ENCODE measurements at places on chromosomes 4 and X.

GRCh38 chr4:175884048-175884447 lies 72.0 kb upstream of the GPM6A start:
- no peak for DNase-seq

DNA sequence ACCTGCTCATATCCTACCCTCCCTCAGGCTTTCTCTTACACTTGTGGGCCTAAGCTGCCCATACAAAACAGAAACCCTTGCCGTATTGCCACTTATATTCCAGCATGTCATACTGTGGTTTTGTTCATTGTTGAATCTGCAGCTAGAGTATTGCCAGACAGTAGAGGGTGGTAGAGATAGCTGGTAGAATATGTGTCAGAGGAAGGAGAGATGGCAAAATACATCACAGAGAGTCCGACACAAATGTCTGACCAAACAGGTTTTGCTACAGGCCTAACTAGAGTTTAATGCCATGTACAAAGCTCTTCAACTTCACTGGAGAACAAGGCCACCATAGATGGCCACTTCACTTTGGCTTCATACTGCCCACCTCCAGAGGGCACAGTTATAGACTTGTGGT lies 160.1 kb downstream of the EFHC2 start:
- DNase-seq, result no peak

DNA sequence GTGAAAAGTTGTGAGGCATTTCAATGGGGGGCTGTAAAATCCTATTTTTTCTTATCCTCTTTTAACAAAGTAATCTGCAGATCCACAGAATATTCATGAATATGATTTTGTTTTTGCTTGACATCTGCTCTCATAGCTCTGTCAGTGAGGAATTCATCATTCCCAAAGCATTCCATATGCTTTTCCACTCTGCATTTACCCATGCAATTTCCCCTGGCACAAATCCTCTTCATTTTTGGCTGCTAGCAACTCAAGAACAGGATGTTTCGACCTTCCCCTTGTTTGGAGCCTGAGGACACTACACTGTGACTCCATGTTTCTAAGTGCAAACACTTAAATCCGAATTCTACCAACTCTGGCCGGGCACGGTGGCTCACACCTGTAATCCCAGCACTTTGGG lies 48.5 kb downstream of the KLHL15 start:
- DNase-seq, result no peak

DNA sequence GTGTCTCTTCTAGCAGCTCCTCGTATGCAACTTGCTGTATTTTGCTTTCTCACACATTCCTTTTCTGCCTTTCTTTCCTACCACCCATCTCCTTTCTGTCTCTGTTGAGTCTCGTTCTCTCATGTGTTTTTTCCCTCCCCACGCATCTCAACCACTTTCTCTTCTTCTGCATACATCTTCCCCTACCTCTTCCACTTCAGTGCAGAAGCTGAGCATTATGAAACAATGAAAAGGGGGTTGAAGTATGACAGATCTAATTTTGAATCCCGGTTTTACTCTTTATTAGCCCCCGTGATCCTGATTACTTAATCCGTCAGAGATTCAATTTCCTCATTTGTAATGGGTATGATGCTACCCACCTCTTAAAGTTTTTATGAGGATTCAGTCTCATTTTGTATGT lies 7.3 kb downstream of the FAM241A start:
- DNase-seq, result no peak

DNA sequence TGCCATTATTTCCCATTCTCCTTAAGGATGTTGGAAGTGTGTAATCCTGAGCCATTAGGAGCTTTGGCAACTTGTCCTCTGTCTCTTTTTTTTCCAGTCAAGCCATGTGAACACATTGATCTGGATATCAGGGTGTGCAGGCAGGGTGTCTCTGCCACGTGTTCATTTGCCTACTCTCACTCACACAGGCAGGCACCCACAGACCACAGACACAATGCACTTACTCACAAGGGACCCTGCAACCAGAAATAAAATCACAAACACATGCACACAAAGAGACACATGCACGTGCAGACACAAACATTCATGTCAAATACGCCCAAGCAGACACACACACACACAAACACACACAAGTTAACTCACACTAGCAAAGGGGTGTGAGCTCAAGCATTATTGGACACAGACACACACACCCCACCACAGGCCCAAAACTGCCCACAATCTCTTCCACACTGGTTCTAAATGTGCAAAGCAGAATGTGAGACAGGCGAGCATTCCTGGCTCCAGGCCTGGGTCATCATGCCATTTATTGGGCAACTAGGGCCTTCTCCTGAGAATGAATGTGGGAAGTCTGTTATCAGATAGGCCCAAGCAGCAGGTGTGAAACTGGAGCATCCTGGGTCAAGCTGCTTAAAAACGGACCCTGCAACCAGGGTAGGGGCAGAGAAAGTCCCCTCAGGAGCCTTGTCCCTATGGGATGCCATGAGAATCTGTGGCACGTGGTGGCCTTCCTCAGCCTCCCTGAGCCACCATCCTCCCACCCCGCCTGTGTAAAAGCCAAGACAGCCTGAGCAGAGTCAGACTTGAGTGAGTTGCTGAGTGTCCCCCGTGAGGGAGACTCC lies 63.4 kb downstream of the NBDY start:
- no peak for DNase-seq

GRCh38 chrX:45757272-45757671 lies 556.6 kb upstream of the DIPK2B start:
- DNase-seq, result no peak

DNA sequence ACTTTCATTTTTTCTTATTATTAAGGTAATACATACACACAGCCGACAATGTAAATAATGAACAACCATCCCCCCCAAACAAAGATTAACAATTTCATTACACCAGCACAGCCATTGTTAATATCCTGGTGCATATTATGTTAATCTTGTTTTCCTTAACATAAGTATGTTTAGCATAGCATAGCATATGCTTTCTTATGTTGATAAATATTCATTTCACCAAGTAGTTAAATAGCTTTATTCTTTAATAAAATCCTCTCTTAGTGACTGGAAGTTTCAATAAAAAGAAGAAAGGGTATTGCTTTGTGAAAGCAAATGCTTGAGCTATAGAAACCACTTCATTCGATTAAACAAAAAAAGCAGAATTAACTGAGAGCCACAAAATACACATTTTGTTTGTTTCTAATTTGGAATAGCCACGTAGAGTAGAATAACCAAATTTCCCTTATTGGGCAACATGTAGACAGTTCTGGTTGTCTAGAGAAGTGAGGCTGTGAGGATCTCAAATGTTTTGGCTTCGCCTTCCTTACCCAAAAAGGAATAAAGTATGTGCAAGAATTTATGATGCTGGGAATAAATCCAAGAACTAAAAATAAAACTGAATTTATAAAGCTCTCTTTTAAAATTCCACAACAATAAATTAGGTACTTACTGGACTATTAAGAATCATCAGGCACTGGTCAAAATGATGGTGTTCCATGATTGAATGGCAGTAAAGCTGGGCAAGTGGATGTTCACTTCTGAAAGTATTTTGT lies 118.0 kb downstream of the PDE5A start:
- DNase-seq, result no peak

DNA sequence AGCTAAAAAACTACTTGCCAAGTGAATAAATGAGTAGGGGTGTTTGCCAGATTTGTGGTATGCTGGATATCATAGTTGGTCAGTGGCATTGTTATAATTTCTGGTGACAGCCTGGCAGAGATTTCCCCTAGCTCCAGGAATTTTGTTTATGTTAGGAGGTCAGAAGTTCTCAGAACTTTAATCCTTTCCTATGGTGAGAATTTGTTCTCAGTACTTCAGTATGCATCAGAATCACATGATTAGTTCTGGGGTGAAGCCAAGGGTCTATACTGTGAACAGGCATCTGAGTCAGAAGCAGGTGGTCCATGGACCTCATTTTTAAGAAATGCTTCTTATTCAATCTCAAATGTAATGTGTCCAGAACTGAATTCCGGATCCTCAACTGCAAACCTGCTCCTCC lies 10.5 kb downstream of the RASSF6 start:
- no peak for DNase-seq

GRCh38 chrX:108064613-108065012 lies 19.7 kb downstream of the VSIG1 start:
- no peak for DNase-seq

DNA sequence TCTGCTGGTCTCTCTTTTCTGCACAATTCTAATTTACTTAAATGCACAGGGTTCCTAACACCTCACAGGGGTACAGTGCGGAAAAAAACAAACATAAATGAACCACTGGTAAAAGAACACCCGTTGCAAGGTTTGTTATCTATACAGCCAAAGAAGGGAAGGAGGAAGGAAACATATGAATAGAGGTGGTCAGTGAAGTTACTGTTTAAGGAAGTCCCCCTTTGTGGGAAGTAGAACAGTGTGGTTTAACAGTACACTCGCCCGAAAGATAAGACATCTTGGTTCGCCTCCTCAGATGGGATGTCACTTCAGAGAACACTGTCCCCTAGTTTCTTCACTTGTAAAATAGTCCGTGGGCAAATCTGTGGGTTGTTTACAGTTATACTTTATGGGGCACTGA lies 57.5 kb downstream of the TEC start:
- no peak for DNase-seq

- DNase-seq, result no peak
These were observed 207.4 kb downstream of the TMA16 start for GRCh38 chr4:163701916-163702315.

- no peak for DNase-seq
These were observed 6.8 kb upstream of the IQSEC2 start for GRCh38 chrX:53288189-53288588.

DNA sequence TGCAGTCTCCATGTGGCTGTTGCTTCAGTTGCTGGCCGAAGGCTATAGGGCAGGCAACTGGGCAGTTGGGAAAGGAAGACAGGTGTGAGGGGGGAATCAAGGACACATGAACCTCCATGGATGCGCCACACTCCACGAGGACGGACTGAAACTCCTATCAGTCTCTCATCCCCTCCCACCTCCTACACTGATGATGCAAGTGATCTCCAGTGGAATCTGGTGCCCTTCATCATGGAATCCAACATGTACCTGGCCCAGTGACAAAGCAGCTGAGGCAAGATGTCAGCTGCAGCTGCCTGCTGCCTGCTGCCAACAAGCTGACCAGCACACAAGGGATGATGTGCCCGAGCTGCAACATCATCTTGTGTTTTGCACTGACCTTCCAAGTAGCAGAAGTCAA lies 26.0 kb upstream of the MGST2 start:
- DNase-seq, result no peak

DNA sequence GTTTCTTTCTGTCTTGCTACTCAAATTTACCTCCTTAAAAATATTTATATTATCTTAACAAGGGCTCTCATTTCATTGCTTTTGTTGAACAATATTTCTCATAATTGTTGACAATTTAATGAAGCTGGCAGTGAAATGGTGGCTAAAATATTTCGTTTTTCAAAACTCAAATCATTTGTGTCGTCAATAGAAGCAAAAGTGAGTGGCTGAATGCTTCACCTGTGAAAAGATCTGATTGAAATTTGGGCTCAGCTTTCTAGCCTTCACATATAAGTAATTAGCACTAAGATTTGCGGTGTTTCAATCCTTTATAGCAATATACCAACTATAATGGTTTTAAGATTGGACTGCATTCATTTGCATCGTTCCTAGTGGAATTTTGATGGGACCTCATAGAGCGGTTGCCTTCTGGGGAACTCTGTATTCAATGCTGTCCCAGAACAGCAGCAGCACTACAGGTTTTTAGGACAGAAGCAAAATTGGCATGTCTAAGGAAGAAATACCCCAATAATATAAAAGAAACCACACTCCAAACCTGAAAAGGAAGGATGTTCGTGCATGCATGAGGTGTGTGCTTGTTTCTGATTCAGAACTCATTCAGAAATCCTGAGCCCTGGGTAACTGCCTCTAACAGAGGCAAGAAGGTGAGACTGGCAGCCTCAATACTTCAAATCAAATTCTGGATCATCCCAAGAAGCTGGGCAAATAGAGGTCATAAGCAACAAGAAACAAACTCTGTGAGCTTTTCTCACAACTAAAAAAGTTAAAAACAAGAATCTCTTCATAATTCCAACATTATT lies 2.5 kb downstream of the CXCL1 start:
- no peak for DNase-seq

DNA sequence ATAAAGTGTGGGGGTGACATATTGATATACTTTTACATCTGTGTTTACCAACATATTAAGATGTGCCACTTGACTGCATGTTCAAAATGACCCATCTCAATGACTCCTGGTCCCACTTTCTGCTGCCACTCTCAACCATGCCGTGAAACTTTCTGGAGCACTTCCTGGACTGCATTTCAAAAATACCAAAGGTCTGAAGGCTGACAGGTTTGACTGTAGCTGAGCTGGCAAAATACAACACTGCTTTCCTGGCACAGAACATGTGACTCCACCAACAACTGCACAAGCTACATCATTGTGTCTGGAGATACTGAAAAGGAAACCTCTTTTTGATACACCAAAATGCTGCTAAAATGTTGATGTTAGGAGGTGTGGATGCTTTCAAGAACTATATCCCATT lies 184.8 kb downstream of the UNC5C start:
- DNase-seq, result no peak

GRCh38 chr4:173417833-173418232 lies 18.9 kb upstream of the SCRG1 start:
- no peak for DNase-seq

GRCh38 chrX:71107762-71108360 lies 1.3 kb upstream of the CXorf65 start:
- no peak for DNase-seq

DNA sequence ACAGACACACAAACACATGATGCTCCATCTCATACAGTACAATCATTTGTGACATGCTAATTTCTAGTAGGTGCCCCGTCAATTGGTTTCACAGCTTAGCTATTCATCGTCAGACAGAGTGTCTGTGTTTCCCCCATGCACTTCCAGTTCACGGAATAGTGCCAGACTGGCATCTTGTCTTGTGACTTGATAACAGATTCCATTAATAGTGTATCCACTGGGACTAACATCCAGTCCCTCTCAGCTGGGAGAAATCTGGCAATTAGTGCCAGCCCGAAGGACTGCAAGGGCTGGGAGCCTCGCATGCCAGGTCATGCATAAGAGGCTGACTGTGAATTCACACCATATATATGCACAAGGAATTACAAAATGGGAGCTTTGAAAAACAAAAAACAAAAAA lies 20.2 kb upstream of the GATB start:
- DNase-seq, result no peak

DNA sequence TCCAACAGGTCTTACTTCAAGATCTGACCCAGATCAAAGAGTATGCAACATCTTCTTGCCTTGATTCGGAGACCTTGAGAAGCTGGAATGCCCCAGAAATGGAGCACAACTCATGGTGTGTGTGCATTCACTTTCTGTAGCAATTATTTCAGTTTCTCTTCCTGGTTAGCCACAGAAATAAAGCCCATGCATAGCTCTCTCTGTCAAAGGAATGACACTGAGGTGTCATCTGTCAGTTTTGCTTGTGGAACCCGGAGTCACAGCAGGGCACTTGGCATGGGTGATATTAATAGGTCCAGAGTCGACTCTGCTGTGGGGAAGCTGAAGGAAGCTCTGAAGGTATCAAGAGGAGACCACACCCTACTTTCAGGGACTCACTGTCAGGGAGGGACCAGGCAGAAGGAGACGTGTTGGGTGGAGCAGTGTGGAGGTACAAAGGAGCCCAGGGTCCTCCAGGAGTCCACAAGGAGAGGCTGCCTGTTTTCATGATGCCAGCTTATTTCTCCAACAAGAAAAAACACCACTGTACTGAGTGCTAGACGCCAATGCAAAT lies 10.7 kb downstream of the CLNK start:
- no peak for DNase-seq

GRCh38 chr4:110198049-110198434 lies 373 bp downstream of the ELOVL6 start:
- DNase-seq, result peak; percentile 35
